ENCODE measurements at places on chromosomes 16 and 17.
A peak's percentile ranks its signal among the peaks of the same experiment; 100 is the strongest.

GRCh38 chr17:73305845-73306836, 5.7 kb downstream of the CDC42EP4 start:
- no peak for DNase-seq

GRCh38 chr16:48590476-48590875, 19.5 kb downstream of the N4BP1 start:
- DNase-seq = no peak

DNA sequence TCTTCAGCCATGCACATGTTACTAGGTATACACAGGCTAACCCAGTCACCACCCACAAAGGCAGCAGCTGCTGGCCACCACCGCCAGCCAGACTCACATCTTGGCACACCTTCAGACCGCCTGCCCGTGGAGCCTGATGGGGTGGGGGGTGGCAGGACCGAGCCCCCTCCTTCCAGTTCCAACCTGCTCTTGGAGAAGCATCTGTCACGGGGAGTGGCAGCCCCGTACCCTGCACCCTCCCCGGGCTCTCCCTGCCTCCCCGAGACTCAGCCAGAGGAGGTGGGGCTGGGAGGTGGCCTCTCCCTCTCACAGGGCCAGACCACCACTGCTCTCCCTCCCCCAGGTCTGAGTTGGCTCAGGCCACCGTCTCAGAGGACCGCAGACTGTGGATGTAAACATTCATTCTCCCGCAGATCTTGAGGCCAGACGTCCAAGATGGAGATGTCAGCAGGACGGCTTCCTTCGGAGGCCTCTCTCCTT, 11.3 kb upstream of the RBFOX3 start:
- DNase-seq = no peak

- DNase-seq = no peak
Observed at GRCh38 chr16:29849505-29849904, 13.5 kb downstream of the CDIPT start.

DNA sequence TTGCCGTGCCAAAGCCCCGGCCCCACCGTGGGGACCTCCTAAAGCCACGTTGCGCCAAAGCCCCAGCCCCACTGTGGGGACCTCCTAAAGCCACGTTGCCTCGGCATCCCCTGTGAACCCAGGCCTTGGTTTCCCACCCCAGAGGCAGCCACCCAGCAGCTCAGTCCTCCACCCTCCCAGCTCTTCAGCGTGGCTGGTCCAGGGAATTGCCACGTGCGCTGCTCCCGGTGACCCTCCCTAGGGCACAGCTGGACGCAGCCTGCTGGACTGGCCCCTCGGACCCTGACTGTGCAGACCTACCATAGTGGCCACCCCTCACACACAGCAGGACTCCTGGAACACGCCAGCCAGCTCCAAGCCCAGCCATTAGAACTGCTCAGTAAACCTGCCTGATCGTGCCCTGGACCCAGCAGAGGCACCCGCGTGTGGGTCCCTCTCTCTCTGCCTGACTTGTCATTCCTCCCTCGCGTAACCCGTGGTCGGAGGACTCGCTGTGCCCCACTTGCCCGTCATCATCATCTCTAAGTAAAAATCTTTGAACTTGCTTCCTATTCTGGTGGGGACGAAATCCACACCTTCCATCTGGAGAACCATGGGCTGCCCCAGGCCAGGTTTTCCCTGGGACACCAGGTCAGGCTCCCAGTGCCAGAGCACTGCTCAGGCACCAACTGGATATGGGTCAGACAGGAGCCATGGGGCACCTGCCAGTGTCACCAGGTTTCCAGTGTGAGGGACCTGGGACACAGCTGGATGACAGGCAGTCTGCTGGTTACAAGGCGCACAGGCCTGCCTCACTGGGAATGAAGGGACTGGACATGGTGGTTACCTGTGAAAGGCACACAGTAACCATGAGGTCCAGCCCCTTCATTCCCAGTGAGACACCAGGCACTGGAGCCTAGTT, 5.6 kb downstream of the CIAO3 start:
- DNase-seq = no peak

DNA sequence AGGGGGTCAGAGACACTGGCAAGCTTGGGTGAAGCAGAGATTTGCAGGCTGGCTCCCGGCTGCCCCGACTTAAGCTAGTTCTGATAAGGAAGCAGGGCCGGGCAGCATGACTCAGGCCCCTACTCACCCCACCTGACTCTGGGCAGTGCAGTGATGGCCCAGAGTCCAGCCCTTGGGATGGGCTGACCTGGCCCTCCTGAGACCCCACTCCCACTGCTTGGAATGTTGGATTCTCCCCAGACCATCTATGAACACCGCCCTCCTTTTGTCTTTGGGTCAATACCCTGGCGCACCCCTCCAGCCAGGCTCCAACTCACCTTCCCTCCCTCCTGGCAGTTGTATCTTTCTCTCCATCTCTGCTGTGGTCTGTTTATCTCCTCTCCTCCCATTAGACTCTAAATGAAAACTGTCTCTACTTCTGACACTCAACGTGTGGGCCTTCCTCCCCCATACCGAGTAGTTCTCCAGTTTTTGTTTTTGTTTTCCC, 21.0 kb downstream of the LGALS3BP start:
- DNase-seq = no peak

DNA sequence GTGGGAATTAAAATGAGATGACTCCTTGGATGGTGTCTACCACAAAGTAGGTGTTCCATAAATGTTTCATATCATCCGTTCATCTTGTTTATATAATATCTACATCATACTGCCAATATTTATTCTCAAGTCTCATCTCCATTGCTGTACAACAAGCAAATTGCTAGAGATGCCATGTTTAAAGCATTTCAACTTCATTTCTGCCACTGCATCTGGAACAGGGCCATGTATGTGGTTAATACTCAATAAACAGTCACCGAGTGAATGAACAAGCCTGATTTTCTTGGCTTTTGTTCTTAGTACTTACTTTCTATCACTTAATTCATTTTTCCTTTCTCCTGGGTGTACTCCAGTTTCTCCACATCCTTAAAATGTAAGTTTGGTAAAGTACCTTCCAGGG, 107.6 kb downstream of the KCNJ2 start:
- DNase-seq = no peak

GRCh38 chr16:71672803-71673581, 47.0 kb downstream of the MARVELD3 start:
- DNase-seq = no peak

GRCh38 chr16:15950161-15950854, 892 bp downstream of the ABCC1 start:
- DNase-seq = no peak

GRCh38 chr17:12821376-12821940, 32.2 kb downstream of the ARHGAP44 start:
- no peak for DNase-seq

- DNase-seq = no peak
Observed at GRCh38 chr16:81553080-81553813, 108.6 kb downstream of the CMIP start.

DNA sequence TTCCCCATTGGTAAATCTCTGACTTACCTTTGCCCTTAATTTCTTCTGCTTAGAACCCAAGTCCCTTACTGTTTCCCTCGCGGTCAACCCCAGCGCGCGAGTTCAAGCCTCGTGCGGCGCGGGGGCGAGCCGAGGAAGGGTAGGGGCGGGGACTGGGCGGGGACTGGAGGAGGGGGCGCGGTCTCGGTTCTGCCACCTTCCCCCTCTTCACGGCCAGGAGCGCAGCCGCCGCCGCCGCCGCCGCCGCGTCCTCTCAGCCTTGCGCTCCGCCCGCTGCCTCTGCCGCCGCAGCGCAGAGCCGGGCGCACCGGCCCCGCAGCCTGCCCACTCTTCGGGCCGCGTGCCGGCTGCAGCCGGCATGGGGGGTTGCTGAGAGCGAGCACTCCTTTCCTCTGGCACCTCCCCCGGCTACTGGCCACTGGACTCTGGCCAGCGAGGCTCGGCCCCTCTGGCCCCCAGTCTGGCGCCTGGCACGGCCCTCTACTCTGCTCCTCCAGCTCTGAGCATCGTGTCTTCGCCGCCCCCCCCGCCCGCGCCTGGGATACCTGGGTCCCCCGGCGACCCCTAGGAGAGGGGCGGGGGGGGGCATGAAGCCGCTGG, at the start of gene RAPGEFL1:
Gene RAPGEFL1, plus strand, starts transcription at position 196 of the 600 bp plus-strand sequence. Its CDS starts 392 bp downstream, at position 588.
- DNase-seq = peak; percentile 86

- DNase-seq = no peak
Observed at GRCh38 chr17:32588982-32589381, 102.2 kb downstream of the CDK5R1 start.

DNA sequence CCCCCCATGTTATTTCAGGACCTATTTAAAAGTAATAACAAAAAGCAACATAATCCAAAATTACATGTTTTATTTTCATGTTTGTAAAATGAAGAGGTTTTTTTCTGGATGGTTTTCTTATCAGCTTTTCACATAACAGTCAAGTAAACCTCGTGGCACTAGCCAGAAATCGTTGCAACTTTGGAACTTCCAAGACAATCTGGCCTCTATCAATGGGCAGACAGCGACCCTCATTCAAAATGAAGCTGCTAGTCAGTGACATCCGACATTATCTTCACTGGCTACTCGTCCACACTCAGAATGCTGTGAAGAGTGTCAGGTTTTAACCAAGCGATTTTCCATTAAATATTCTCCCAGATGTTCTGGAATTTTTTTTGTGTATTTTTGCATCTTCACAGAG, 22.7 kb downstream of the ZNF652 start:
- no peak for DNase-seq

DNA sequence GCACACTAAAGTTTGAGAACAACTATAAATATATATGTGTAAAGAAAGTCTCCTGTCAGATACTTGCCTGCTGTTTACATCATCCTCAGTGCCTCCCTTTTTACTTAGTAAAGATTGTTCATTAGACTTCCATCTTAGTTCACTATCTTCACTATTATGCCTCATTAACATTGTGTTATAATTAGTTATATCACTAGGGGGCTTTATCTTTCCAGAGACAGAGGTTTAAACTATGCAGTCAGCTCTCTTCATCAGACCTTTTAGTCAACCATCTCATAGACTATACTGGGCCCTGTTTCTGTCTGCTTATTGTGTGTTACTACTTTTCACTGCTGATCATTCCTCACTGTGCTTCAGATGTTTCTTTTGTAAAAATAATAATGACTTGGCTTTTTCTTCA, 630.8 kb upstream of the KIF2B start:
- no peak for DNase-seq

DNA sequence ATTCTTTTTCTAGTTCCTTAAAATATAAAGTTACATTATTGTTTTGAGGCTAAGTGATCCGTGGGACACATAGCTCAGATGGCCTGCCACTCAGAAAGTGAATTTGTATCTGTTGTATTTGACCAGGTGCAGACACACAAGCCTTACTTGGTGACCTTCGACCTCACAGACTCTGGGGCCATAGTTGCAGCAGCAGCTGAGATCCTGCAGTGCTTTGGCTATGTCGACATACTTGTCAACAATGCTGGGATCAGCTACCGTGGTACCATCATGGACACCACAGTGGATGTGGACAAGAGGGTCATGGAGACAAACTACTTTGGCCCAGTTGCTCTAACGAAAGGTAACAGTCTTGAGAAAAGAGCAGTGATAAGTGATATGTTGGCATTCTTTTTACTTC, 30.5 kb downstream of the TMEM11 start:
- no peak for DNase-seq

DNA sequence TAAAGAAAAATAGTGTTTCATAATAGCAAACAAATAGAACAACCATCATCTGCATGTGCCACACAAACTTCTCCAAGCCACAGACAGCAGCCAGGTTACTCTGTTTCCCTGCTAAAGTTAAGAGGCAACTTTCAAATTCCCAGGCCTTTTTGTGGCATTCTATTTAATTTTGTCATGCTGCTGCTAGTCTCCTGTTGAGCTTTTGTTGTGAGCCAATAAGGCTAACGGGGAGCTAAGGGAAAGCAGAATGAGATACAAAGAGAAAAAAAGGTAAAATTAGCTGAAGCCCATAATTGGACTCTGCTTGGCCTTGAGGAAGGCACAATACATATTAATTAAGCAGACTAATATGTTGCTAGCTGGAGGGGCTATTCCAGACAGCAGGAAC, 74.7 kb upstream of the GNAO1 start:
- no peak for DNase-seq

- DNase-seq = no peak
Observed at GRCh38 chr17:57444682-57445450, 188.5 kb downstream of the MSI2 start.

GRCh38 chr17:80604670-80605010, 60.0 kb downstream of the RPTOR start:
- no peak for DNase-seq

- DNase-seq = no peak
Observed at GRCh38 chr17:3474212-3474611, 1.6 kb upstream of the ASPA start.

GRCh38 chr16:1610071-1610898, 1.6 kb downstream of the IFT140 start:
- peak; percentile 93 for DNase-seq

DNA sequence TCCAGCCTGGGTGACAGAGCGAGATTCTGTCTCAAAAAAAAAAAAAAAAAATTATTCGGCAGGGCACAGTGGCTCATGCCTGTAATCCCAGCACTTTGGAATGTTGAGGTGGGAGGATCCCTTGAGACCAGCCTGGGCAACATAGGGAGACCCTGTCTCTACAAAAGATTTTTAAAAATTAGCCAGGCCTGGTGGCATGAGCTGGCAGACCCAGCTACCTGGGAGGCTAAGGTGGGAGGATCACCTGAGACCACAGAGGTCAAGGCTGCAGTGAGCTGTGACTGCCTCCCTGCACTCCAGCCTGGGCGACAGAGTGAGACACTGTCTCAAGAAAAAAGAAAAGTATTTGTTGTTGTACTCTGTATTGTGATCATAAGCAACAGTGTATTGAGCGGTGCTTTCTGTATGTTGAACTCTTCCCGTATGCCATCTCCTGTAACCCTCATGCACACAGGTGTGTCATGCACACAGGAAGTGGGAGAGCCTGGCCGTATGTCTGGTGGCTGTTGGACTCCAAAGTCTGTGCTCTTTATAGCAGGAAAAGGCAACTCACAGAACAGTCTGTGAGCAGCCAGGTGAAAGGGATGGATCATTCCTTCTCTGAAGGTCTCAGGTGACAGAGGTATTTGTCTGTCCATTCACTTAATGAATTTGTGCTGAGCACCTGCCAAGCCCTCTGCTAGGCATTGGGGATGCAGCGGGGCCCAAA, 17.1 kb downstream of the CDH1 start:
- DNase-seq = no peak

DNA sequence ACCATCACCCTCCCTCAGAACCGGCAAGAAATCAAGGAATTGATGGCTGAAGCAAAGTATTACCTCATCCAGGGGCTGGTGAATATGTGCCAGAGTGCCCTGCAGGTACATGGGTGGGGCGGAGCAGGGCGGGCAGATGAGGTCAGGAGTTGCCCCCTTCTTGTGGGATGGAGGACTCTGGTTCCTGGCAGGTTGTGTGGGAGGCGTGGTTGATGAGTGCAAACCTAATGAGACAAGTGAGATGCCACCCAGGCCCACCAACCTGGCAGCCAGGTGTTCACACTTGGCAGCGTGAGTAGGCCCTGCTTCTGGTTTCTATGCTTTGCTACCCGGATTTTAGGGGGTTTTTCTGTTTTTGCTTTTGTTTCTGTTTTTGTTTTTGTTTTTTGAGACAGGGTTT, 4.8 kb downstream of the TNFAIP1 start:
- DNase-seq = no peak

GRCh38 chr16:6684076-6684673, 648.5 kb upstream of the RBFOX1 start:
- peak; percentile 7 for DNase-seq

- DNase-seq = no peak
Observed at GRCh38 chr17:40316571-40317344, 7.8 kb downstream of the RARA start.

Measured in GM12891 (cell line).